ENCODE measurements at places on chromosomes 5 and 9.

- no peak for DNase-seq
These were observed 169.8 kb downstream of the FOCAD start for GRCh38 chr9:20853866-20854265.

DNA sequence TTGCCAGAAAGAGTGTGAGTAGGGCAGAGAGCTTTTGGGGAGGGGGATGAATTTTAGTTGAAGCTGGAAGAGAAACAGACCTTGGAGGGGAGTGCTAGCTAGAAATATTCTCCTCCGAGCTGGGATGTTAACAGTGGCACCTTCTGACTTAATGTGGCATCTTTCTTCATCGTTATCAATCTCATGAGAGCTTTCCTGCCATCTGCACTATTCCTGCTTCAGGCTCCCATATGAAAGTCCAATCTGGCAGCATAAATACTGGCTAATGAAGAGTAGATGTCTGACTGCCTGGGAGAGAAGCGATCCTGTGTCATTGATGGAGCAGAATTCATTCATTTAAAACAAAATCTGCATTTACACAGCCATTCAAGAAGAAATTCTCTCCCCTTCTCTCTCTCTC lies 284.5 kb downstream of the TMEM38B start:
- DNase-seq: no peak

GRCh38 chr9:21964925-21965385 lies 29.2 kb downstream of the CDKN2A start:
- DNase-seq: peak; percentile 63

GRCh38 chr5:135315386-135315785 lies 83.6 kb downstream of the MACROH2A1 start:
- no peak for DNase-seq

DNA sequence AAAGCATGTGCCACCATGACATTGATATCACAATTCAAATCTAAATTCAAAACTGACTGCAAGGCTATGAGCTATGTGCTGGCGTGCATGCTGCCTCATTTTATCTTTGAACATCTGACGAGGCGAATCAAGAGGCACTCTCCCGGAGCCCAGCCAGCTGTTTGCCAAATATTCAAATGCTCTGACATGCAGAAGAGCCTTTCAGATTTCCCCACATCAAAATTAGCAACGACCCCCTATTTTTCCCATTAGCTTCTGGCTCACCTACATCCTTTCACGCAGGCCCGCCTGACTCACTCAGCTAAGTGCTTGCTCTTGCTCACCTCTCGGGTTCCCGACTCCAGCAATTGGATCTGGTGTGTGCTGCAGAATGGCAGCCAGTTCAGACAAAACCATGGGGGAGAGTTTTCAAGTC lies 159.0 kb downstream of the NR2F1-AS1 start:
- no peak for DNase-seq

DNA sequence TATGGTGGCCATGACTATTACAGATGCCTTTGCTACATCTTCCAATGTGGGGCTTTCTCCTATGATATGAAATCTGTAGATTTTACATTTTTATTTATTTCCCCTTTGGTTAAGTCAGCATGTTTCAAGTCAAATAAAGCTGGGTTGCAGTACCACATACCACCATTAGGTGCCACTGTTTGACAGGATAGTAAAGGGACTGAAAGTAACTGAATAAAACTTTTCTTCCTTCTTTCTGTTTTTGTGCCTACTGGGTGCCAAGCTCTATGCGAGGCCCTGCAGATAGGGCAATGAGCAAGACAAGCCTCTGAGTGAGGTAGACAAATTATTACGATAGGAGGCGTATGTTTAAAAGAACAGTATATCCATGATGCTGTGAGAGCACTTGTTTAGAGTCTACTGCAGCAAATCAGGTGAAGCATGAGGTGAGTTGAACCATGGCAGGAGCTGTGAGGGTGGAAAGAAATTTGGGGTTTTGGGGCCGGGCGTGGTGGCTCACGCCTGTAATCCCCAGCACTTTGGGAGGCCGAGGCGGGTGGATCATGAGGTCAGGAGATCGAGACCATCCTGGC lies 64.8 kb downstream of the GDNF start:
- peak; percentile 33 for DNase-seq

DNA sequence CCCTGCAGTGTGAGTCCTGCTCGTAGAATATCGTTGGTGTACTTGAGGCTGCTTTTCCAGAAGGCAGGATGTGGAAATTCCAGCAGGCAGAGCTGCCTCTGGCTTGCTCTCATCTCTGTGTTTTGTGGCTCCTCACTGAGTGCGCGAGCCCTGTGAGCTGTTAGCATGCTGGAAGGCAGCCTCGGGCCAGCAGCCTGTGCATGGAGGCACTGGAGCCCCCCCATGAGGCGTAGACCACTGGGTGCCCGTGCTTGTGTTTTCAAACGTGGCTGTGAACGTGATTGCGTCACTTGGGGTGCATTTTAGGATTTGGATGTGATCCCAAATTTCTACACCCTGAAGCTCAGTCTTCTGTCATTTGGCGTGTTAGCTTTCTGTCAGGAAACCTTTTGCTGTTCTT lies 3.2 kb downstream of the WDR5 start:
- DNase-seq: no peak

- no peak for DNase-seq
These were observed 55.1 kb upstream of the CNOT6 start for GRCh38 chr5:180438785-180439780.

GRCh38 chr5:140969880-140970279 lies 3.6 kb downstream of the PCDHAC2 start:
- no peak for DNase-seq

DNA sequence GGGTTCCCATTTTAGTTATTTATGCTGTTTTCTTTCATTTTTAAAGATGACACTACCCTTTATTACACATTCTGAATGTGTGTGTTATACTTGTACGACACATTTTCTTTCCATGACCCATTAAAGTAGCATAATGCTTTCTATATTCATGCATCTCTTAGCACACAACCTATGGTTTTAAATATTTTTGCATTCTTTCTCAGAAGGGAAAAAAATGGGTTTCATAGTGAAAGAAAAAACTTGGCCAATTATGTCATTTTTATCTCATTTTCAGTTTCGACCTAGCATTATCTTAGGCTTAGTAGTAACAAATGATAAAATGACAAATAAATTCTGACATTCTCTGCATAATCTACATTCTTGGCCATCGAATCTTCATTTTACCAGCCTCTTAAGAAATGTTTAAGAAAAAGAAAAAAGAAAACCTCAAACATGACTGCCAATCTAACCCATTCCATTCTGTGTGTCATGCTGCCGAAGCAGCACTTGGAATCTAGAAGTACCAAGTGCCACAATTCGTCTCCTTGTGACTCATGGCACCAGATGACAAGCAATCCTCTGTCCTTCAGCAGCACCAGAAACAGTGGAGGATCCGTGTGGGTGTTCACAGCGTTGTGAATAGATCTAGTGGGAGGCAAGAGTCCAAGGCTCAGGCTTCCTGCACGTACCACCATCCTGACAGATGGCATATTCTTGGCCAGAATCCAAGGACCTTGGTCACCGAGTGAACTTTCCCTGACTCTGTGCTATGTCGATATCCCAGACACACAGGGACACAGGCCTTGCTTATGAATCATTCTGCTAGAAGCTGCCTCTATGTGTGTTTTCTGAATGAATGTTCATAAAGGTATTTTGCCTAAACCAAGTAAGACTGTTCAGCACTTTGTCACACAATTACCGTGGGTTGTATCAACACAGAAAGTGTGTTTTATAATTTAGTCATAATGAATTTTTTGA lies 502.7 kb downstream of the NR2F1-AS1 start:
- peak; percentile 11 for DNase-seq

GRCh38 chr5:149049371-149049781 lies 13.5 kb downstream of the SH3TC2 start:
- DNase-seq: no peak

- no peak for DNase-seq
These were observed 335.0 kb upstream of the KLF4 start for GRCh38 chr9:107824556-107824955.

GRCh38 chr9:101738566-101739183 lies at the start of gene GRIN3A:
GRIN3A (minus strand) TSS chr9:101738647; CDS start chr9:101737979, 668 bp downstream.
- DNase-seq: no peak

GRCh38 chr5:6307304-6307703 lies 71.0 kb downstream of the MED10 start:
- DNase-seq: no peak

DNA sequence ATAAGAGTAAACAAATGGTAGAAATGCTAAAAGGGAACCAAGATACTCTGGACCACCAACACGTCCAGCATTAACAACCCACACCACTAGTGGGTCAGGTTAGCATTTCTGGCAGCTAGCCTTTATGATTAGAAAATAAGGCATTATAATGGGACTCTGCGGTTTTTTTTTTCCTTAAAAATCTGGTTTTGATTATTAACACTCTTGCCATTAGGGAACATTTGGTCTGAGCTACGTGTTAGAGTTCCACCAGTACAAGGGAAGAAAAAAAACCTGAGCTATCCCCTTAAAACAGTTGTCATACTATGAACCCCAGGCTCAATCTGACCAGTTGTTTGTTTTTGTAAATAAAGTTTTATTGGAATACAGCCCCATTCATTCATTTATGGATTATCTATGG lies 110.4 kb downstream of the NTRK2 start:
- DNase-seq: no peak

DNA sequence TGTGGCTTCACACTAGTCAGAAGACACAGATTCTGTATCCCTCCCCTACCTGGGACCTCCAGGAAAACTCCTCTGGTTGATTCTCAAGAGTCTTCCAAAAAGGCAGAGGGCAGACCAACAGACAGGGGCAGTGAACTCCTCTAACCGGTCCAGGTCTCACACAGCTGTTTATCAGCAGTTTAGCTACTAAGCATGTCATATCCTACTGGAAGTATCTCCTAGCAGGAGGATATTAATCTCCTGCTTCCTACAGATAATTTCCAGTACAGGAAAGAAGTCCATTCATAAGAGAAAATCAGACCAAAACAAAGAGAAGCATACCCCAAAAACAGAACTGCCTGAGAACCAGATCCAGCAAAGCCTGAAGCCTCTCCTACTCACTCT lies 64.3 kb downstream of the DTWD2 start:
- no peak for DNase-seq

GRCh38 chr9:15433661-15434060 lies 11.0 kb downstream of the SNAPC3 start:
- DNase-seq: no peak

DNA sequence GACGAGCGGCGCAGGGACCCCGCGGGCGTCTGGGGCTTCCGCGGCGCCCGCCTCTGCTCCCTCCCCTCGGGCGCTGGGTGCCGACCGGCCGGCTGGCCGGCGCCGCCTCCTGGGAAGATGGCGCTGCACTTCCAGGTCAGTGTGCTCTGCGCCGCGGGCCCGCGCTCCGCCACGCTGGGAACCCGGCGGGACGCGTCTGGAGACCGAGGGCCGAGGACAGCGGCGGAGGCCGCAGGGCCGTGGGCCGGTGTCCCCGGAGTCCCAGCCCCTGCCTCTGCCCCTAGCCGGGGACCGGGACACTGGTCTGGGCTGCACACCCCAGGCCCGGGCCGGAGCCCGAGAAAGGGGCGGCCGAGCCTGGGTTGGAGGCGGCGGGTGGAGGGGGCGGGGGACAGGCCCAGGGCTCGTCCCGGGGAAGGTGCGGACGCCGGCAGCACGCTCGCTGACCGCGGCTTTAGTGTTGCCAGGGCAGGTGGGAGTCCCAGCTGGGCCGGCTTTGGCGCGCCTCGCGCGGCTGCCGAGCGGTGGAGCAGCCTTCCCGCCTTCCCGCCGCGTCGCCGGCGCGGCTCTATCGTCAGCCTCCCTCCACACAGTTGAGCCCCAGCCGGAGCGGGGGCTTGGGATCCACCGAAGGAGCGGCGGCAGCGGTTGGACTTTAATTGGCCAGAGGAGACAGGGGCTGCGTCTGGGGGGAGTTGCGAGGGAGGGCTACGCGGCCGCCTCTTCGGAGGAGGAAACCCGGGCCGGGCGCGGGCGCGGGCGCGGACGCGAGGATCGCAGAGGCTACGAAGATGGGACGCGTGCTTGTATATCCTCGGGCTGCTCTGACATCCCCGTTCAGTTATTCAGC lies at the start of gene RANBP17:
TSS of gene RANBP17 (plus strand) at position 102 of the 850 bp plus-strand sequence.
- no peak for DNase-seq

DNA sequence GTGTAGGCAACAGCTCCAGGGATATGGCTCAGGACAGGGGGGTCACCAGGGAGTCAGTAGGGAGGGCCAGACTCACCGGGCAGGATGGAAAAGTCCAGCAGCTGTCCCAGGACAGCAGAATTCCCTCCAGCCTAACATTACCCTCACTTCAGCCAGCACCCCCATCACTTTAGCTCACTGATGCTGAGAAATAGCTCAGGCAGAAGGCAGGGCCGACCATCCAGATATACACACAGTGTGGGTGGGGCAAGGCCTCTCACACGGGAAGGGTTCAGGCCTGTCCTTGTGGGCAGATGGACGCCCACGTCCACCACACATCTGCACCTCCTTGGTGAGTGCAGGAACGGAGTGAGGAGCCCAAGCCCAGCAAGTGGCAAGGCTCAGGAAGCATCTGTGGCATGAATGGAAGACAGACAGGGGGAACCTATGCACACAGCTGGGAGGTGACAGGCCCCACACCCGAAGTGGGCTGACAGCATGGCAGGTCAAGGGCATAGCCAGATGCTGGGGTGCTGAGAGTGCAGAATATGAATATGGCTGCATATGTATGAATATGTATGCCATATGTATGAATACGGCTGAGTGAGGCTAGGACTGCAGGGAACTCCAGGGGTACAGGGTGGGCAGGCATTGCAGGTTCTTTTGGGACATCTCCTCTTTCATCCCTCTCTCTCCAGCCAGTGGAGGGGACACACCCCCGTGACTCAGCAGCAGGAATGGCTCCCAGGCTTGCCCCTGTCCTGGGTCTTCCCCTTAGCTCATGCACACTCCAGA lies 17.0 kb downstream of the BICD2 start:
- DNase-seq: no peak

DNA sequence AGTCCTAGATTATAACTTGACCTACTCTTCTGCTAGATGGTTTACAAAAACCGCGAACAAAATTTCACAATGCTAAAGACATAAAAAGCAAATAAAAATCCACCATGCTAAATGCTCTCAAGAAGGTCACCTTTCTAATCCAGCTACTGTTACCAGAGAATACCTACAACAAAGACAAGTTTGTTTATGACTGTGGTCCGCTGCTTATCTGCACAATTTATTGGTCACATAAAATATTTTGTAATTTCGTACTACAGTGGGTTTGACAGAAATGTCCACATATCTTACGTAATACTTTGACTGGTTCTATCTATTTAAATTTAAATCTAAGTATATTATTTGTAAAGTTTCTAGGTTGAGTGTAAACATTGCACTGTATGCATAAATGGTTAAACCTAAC lies 257.6 kb upstream of the ZNF608 start:
- DNase-seq: no peak

Measured in activated CD4-positive, alpha-beta T cell treated with anti-CD3 and anti-CD28 coated beads, Interleukin-2, Interleukin-4, amounts not matched to agents 100 ng/mL and 50 ng/mL, durations not matched to agents 16 hours and 8 hours (primary cell).